Hematopoietic multipotent progenitor cell treated with erythropoietin and hydrocortisone succinate and interleukin-3 and kit ligand, for 6 days (in vitro differentiated cells): ENCODE measurements at places on chromosomes 3 and 15.

DNA sequence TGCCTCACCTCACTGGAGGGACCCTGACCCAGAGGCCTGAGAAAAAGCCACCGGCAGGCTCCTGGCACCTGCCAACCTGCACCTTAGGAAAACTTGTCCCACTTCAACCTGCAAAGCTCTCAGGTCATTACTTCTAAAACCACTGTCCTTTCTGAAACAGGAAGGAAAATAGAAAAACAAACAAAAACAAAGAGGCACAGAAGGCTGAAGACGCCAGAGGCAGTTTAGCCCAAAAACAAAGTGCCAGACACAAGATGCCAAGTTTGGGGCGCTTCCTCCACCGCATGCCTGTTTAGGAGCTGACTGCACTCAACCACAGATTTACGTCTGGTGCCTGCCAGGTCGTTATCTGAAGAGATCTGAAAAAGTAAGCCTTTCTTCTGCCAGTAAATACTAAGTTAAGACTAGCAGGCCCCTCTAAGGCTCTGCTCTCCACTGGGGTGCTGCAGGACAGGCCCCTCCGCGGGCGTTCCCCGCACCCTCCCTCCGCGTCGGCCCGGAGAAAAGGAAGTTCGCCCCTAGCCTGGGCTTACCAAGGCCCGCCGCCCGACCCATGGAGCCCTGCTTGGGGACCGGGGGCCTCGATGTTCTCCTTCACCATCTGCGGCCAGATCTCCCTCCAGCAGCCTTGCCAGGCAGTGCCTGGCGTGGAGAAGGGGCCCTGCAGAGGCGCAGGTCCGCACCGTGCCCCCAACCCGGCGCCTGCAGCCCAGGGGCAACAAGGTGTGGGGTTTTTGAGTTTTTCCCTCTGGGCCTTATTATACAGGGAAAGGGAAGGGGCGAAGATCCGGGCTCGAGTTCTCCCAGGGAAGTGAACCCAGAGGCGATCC lies 1.3 kb downstream of the GOLGA8A start:
- peak; percentile 46 for DNase-seq

GRCh38 chr15:26214290-26214689 lies 351.2 kb upstream of the ATP10A start:
- DNase-seq: no peak

DNA sequence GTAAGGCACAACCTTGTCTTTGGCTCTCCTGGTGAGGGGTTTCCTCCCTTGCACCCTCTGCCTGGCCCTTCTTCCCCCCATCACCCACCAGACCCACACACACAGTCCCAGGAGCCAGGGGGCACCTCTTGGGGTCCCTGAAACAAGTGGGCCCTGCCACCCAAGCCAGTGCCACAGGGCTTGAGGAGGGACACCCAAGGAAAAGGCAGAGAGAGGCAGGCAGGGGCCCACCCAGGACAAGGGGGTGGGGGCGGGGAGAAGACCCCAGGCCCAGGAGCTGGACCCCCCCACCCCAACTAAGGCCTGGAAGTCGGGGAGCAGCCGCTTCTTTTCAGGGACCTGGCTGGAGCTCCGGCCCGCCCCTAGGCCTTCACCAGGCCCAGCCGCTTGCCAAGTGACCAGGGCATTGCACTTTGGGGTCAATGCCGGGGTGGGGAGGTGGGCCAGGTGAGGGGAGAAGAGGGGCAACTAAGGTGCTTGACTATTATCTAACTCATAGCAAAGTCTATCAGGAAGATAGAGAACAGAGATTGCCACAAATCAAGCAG lies 88.9 kb downstream of the KCNMB2 start:
- no peak for DNase-seq

DNA sequence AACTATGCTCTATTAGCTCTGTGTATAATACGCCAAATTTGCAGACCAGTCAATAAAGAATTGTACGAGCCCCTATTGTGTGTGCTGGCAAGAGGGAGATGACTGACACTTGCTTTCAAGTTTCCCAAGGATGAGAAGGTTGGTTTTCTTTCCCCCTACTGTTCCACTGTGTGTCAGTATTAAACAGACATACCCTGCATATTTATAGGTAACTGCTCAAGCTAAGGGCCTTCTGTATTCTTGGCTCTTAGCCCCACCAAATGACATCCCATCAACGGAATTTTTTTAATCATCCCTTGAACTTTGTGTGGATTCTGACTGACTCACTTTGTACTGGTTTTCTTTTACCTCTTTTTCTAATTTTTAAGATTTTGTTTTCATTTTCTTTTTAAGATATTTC lies 60.6 kb upstream of the GYG1 start:
- DNase-seq: no peak

DNA sequence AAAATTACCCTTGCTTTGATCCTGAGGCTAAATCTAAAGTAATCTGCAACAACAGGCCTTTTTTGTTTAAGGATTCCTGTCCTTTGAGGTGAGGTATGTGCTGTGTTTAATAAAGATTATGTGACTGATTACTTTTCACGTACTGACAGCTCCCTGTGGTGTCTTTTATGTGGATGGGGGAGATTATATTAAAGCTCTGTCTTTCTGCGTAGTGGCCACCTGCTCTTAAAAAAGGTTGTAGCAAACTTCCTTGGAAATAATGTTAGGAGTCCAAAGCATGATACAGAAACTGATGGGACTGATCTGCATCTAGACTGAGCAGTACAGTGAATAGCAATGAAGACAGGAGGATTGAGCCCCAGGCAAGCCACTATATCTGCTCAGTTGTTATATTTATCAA lies 453.0 kb upstream of the GOLIM4 start:
- DNase-seq: no peak

GRCh38 chr3:21859124-21860081 lies 108.4 kb upstream of the ZNF385D start:
- no peak for DNase-seq

- no peak for DNase-seq
Observed at GRCh38 chr15:36959746-36960145, 140.6 kb downstream of the MEIS2 start.

GRCh38 chr3:45640724-45641361 lies 46.3 kb downstream of the LIMD1 start:
- DNase-seq: no peak

DNA sequence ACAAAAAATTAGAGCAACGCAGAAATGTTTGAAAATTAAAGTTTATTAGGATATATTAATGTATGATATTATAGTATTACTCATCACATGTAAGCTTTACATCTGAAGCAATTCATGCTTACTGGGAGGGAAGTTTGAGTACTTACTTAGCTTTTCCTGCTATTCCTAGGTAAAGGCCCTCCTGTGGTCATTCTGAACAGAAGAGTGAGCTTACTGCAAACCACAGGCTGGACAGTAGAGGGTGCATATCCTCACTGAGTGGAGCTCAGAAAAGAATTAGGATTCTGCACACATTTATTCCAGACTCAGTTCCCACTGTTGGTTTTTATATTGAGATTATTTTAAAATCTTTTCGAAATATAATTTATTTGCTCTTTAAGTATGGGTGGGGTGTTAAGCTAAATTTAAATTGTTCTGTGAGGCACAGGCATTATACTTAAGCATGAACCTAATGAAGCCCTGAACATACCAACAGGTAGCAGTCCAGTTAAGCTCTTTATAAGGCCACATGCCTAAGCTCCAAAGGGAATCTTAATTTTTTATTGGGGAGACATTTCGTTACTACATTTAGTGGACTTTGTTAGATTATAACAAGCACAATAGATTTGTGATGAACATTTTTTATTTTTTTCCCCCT lies 10.2 kb downstream of the MRPS22 start:
- DNase-seq: peak; percentile 79

- peak; percentile 29 for DNase-seq
Observed at GRCh38 chr3:107432013-107432515, 54.8 kb downstream of the CCDC54 start.

- peak; percentile 39 for DNase-seq
Observed at GRCh38 chr3:63193647-63194046, 84.5 kb upstream of the SYNPR start.

GRCh38 chr3:127106053-127106452 lies 86.9 kb upstream of the PRR23E start:
- DNase-seq: no peak

GRCh38 chr3:72109327-72110259 lies 324.6 kb upstream of the PROK2 start:
- no peak for DNase-seq

GRCh38 chr15:99403597-99403996 lies 152.3 kb downstream of the LRRC28 start:
- no peak for DNase-seq

DNA sequence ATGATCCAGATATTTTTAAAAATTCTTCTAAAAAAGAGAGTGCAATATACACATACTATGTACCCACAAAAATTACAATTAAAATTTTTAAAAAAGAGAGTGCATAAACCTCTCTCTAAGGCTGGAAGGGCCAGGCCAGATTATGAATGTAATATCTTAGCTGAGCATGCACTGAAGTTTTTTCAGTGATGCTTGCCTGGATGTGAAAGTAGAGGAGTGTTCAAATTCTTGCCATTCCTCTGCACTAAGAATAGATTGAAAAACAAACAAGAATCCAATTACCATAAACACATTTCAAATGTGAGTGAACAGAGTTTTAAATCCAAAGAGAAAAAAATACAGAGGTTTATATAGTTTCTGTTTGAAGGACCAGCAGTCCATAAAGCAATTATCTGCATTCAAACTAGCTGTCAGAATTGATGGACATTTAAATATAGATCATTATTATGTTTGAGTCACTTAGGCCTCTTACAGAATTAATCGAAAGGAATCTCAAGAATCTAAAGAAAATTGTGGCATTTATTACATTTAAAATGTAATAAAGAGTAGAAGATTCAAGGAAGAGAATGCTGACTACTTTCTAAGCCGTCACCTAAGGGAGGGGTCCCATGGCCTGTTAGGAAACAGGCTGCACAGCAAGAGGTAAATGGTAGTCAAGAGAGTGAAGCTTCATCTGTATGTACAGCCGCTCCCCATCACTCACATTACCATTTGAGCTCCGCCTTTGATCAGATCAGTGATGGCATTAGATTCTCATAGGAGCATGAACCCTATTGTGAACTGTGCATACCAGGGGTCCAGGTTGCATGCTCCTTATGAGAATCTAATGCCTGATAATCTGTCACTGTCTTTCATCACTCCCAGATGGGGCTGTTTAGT lies 159.3 kb upstream of the MDFIC2 start:
- no peak for DNase-seq

- peak; percentile 42 for DNase-seq
Observed at GRCh38 chr15:70264014-70264582, 166.4 kb upstream of the TLE3 start.

GRCh38 chr3:30668051-30668609 lies 61.7 kb downstream of the TGFBR2 start:
- no peak for DNase-seq

GRCh38 chr3:11510356-11510755 lies 133.4 kb downstream of the VGLL4 start:
- DNase-seq: no peak

GRCh38 chr15:42712584-42712983 lies 24.3 kb downstream of the CDAN1 start:
- no peak for DNase-seq

DNA sequence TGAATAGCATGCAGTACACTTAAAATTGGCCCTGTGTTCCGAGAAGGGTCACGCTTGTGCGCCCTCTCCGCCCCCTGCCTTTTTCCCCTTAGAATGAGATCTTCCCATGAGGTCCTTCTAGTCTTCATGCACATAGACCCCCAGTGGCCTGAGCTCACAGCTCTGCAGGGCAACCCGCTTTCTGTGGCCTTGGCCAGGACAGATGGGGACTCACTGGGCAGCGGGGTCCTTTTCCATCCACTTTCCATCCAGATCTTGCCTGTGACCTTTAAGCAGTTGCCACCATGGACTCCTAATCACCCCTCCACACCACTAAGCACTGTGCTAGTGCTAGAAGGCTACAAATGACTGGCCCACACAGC lies 244.4 kb downstream of the UACA start:
- no peak for DNase-seq

- no peak for DNase-seq
Observed at GRCh38 chr15:41773332-41773728, 954 bp upstream of the MAPKBP1 start.

DNA sequence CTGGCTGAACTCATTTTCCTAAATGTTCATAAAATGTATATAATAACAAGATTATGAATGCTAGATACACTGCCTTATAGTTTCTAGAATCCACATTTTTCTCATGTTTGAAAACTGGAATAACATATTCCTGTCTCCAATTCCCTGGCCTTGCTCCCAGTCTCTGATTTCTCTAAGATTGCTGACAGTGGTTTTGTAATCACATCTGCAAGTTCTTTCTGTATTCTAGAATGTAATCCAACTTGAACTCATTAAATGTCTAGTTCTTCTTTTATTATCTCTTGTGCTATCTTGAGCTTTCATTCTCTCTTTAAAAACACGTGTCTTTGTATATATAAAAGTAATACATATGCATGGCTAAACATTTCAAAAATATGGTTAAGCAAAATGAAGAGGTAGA lies 215.2 kb upstream of the ADAMTS9 start:
- no peak for DNase-seq

DNA sequence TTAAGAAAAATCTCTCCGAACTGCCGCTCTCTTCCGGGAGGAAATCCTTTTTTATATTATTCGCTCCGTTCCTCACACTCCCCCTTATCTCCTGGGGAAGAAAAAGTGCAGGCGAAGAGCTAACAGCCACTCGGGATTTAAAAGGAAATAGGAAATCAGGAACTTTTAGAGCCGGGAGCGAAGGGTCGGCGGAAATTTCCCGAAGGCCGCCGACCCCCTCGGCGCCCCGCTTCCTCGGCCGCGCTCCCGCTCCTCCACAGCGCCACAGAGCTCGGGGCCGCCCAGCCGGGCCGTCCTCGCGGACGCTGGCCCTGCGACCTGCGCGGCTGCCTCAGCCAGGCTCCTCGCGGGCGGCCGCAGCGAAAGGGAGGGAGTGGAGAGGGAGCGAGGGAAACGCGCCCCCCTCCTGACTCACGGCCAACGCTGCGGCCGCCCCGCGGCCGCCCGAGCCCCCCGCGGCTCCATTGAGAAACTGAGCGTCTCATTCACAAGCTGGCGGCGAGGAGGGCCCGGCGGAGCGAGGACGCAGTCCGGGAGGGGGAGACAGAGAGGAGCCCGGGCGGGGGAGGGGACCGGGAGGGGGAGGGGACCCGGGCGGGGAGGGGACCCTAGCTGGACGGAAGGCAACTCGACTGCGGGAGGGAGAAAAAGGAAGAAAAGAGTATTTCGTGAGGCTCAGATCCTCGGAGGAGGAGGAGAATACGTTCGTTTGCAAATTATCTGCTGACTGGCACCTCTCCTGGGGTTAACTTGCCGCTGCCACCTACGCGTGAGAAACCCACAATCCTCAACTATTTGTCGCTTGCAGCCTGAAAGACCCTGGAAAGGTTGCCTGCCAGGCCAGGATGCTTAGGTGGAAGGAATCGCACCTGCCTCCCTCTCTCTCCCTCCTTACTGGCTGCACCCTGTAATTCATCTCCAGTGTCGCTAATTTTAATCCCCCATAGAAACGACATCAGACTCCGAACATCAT lies at the start of gene PTPN9:
PTPN9 (minus strand) TSS at position 368 of the 973 bp plus-strand sequence. CDS start 539 bp downstream, outside the sequence.
- DNase-seq: peak; percentile 85
